ENCODE measurements at places on chromosomes 4 and X. TPM values are rescaled to one million over a fixed set of nuclear protein-coding genes. Genes with fewer than 3 reads are reported as not detected.
A peak's percentile ranks its signal among the peaks of the same experiment; 100 is the strongest.

GRCh38 chrX:53682885-53683555 is 3.5 kb downstream of the HUWE1 start:
- peak overlapping the region; percentile 96 for H3K27ac ChIP-seq
- H3K4me3 ChIP-seq, result peak overlapping the region; percentile 88
- peaks cover 29% of the 10 kb centered on the region for H3K36me3 ChIP-seq
- no peaks in the 10 kb centered on the region for H3K27me3 ChIP-seq
- DNase-seq, result peak; percentile 13

Gene IL2RG
- 0.94 TPM for total RNA-seq

DNA sequence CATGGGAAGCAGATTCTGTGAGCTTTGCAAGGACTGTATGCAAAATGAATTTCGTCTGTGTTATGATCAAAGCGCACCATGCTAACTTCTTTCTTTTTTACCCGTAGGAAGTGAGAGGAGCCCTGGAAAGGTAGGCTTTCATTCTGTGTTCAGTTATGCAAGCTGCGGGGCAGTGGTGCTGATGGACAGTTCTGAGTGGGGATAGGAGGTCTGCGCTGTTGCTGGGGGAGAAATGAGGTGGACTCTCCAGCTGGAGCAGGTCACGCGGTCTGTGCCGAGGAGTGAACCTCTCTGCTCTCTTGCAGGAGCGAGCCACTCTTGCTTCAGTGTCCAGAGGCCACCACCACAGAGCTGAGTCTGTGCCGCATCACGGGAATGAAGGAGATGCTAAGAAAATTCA is 4.5 kb downstream of the TRIML1 start:
- no peak overlapping the region for H3K4me3 ChIP-seq
- H3K27ac ChIP-seq, result no peak overlapping the region
- no peaks in the 10 kb centered on the region for H3K27me3 ChIP-seq
- no peaks in the 10 kb centered on the region for H3K36me3 ChIP-seq
- no peak for DNase-seq

- H3K4me3 ChIP-seq, result no peak within 1 kb of the TSS
- no peaks in the 10 kb centered on the region for H3K4me1 ChIP-seq
- no peaks in the 10 kb centered on the region for H3K27me3 ChIP-seq
- no peak within 1 kb of the TSS for H3K27ac ChIP-seq
- DNase-seq, result no peak
- H3K36me3 ChIP-seq, result peaks cover 8% of the 10 kb centered on the region
Measured at GRCh38 chr4:69760455-69760854, at the start of gene SULT1B1. TSS of gene SULT1B1 (minus strand) at chr4:69760620. CDS start at chr4:69755217, 5,403 bp downstream.

Gene NCBP2L
- total RNA-seq, result 0.20 TPM

Gene SPIN2A
- 4.5 TPM for total RNA-seq

DNA sequence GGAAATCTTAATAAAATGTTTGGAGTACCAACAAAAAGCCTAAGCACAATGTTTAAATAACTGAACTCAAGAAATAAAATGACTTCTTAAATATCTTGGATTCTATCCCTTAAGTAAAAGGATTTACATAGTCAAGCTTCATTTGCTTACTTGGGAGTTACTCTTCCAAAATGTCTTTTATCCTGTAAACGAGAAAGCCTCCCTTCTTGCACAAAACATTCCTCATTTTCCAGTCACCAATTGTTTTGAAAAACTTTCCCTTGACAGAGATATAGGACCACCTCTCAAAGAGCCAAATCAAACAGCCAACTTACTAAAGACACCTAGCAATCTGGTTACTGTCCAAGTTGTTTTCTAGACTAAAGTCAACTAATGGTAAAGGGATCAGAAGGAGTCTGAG is 18.6 kb downstream of the PDGFC start:
- H3K4me3 ChIP-seq, result no peak overlapping the region
- H3K36me3 ChIP-seq, result no peaks in the 10 kb centered on the region
- H3K4me1 ChIP-seq, result peaks cover 26% of the 10 kb centered on the region

DNA sequence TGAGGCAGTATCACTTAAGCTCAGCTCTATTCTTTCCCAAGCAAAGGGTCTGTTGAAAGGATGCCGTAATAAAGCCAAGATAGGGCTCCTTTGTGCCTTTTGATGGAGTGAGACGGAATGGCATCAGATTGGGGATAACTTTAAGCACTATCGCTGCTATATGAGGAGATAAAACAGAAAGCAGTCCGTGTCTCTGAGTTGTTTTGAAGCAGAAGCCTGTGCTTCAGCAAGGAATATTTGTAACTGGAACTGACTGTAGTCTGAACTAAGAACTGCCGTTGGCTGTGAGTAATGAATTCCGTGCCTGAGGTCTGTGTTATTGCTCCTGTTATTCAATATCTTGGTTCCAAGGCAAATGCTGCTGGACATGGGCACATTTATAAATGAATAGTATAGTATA is 297.4 kb downstream of the ANKRD50 start:
- H3K27ac ChIP-seq, result no peak overlapping the region
- H3K4me1 ChIP-seq, result peaks cover 3% of the 10 kb centered on the region
- H3K36me3 ChIP-seq, result no peaks in the 10 kb centered on the region
- no peak overlapping the region for H3K4me3 ChIP-seq
- DNase-seq, result no peak

- H3K27ac ChIP-seq, result no peak overlapping the region
- no peak for DNase-seq
- no peaks in the 10 kb centered on the region for H3K36me3 ChIP-seq
- no peaks in the 10 kb centered on the region for H3K27me3 ChIP-seq
- H3K4me1 ChIP-seq, result peaks cover 19% of the 10 kb centered on the region
Measured at GRCh38 chrX:71167031-71167781, 22.6 kb downstream of the NLGN3 start.

GRCh38 chr4:129043523-129043922 is 49.8 kb downstream of the SCLT1 start:
- no peaks in the 10 kb centered on the region for H3K36me3 ChIP-seq
- no peak overlapping the region for H3K27ac ChIP-seq
- H3K4me3 ChIP-seq, result no peak overlapping the region
- DNase-seq, result no peak
- H3K27me3 ChIP-seq, result no peaks in the 10 kb centered on the region

- H3K27me3 ChIP-seq, result no peaks in the 10 kb centered on the region
- H3K27ac ChIP-seq, result no peak overlapping the region
- no peak overlapping the region for H3K4me3 ChIP-seq
- H3K36me3 ChIP-seq, result no peaks in the 10 kb centered on the region
- DNase-seq, result no peak
- H3K4me1 ChIP-seq, result peaks cover 7% of the 10 kb centered on the region
Measured at GRCh38 chr4:148292686-148293085, 149.5 kb downstream of the NR3C2 start.

DNA sequence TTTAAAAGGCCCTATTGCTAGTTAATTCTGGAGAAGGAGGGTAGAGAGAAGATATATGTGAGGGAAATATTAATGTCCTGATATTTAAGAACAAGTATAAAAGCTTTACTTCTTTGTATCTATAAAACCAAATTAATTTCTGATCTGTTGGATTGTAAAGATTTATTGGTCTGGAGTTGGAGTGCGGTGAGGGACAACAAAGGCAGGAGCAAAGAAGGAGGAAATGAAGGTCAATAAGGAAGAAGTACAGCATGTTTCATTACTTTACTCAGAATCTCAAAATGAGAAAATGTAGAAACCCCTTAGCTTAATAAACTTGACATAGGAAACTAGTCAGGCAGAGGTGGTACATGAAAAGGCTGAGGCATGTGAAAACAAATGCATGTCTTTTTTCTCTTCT is 192.9 kb downstream of the PALLD start:
- no peak overlapping the region for H3K27ac ChIP-seq
- no peaks in the 10 kb centered on the region for H3K36me3 ChIP-seq
- peaks cover 33% of the 10 kb centered on the region for H3K4me1 ChIP-seq
- no peak overlapping the region for H3K4me3 ChIP-seq
- H3K27me3 ChIP-seq, result no peaks in the 10 kb centered on the region

Measured in WTC11 (cell line).